ENCODE measurements at places on chromosomes 3 and 15.

- DNase-seq = no peak
Observed at GRCh38 chr3:108862865-108863798, 40.5 kb downstream of the TRAT1 start.

- DNase-seq = no peak
Observed at GRCh38 chr15:74816624-74817369, 4.2 kb downstream of the LMAN1L start.

DNA sequence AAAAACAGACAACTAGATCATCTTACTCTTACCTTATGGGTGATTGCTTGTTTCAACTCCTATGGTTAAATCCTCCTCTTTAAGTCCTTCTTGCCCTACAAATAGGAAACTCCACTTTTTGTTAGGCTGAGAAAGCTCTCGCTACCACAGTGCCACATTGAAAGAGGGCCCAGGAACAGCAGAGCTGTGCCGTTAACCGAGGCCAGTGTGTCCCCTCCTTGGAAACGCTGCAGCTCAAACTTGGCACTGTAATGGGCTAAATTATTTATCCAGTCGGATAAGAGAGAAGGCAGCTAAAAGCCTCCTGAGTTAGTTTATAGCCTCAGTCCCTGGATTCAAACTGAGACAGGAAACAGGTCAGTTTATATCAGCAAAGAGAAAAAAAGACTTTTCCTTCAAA, 46.1 kb downstream of the KBTBD12 start:
- no peak for DNase-seq

DNA sequence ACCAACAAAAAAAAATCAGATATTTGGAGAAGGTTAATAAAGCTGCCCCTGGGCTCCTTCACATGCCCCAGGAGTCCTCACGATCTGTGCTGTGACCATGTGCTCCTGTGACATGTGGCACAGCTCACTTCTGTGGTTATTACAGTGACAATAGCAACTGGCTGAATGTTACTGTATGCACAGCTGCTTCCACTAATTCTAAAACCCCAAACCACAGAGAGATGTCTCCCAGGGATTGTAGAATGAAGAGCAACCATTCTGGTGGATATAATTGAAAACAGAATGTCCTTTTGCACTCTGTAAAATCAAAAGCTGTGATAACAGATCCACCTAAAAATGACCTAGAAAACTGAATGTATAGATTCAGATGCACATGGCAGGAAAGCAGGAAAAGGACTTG, 489.2 kb upstream of the CNTN4 start:
- DNase-seq = no peak

DNA sequence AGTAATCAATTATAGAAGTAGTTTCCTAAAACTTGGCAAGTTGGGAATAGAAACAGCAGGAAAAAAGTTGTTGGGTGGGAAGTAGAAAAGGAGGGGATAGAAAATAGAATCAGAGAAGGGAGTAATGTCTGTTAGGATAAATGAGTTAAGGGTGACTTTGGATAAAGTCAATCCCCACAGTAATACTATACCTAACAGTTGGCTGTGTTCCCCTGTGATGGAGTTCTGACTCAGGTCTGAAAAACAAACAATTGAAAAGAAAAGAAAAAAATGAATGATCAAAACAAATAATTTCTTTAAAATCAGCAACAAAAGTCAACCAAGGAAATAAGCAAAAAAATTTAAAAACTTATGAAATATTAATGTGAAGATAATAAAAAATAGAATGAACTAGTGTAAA, 50.3 kb downstream of the EMC4 start:
- DNase-seq = no peak

DNA sequence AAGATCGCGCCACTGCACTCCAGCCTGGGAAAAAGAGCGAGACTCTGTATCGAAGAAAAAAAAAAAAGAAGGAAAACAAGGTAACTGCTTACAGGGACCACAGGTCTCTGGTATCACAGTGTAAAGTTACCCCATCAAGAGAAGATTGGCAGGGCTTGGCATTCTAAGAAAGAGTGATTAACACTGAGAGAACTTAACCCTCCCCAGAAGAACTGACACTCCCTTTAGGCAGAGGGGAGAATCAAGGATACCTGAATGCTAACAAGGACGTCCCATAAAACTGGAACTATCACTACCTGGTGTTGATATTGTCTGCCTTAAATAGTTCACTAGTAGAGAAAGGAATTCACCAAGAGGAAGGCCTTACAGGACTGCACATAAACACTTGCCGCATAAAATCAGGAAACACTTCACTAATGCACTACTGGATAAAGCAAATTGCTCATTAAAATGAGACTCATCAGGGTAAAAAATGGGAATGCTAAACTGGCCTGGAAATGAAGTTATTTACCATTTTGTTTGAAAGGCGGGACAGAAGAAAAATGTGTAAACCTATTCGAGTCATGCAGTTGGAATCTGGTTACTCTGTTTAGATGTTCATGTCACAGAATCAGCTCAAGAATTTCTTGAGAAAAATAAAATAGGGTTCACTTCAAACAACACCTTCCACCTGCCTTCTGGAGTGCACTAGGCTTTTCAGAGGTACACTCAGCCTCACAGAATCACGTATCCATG, 121.6 kb downstream of the FOXP1 start:
- DNase-seq = no peak

GRCh38 chr3:143247073-143247472, 127.5 kb downstream of the CHST2 start:
- no peak for DNase-seq

- DNase-seq = no peak
Observed at GRCh38 chr15:87734571-87735373, 521.8 kb downstream of the NTRK3 start.

DNA sequence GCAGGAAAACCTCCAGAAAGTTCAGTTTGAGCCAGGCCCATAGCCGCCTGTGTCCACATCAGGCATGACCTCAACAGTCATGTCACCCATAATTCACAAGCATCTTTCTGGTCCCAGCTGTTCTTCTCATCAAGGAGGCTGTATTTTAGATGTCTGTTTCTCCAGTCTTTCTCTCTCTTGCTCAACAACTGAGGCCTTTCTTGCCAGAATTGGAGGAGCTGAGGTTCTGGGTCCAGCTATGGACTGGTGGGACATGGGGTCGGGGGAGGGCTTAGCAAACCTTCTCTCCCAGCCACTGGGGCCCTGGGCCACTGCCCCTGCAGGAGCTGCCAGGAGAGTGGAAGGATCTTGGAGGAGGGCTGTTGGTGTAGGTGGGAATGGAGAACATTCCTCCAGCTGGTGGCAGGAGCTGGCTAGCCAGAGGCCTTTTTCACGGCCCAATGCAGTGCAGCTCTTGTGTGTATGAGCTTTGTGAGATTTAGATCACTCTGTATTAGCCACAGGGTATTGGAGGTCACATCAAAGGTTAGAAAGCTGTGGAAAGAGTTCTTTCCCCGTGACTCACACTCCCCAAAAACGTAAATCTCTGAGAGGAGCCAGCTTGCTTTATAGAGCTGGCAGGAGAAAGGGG, 23.5 kb downstream of the MAGEF1 start:
- DNase-seq = no peak

DNA sequence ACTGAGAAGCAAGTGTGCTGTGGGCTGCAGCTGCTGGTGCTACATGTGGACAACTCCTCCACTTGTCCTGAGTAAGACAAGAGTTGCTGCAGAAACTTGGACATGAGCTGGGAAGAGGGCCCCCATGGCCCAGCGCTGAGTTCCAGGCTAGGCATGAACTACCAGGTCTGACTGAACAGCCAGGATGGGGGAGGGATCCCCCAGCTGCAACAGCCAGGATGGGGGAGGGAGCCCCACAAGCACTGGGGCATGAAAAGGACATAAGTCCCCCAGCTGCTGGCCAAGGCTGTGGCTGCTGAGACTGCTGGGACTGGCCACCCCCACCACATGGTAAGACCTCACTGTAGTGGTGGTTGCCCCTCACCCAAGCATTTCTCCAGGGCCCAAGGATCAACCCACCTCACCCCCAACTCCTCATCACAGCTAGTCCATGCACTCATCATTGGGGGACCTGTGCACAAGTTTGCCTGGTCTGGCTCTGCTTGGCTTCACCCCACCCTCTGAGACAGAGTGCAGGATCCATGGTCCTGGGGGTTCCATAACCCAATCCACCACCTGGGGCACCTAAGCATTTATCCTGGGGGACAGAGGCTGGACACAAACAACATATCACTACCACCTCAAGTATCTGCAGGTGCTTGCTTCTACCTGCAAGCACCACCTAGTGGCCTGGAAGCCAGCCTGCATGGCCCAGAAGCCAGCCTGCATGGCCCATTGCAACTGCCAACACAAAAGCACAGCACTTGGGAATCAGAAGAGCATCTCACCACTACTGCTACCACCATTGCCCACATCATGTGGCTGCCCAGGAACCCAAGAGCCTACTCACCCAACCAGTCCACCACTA, 84.5 kb upstream of the STT3B start:
- DNase-seq = no peak

DNA sequence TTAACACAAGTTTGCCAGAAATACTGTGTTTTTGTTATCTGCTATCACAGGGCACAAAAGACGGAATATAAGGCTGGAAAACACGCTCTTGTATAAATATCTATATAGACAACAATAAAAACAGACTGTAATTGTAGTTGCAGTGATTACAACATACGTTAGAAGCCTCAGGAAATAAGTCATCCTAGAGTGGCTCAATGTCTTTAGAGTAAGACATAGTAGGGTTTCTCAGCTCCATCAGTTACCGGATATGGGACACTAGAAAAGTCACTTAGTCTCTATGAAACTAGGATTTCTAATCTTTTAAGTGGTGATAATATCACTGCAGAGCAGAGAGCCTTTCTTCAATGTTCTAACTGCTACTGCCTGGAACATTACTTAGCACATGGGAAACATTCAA, 208.8 kb downstream of the STAG1 start:
- no peak for DNase-seq

- DNase-seq = no peak
Observed at GRCh38 chr3:126082362-126083137, 1.4 kb downstream of the SLC41A3 start.

GRCh38 chr3:100561459-100562158, 47.8 kb upstream of the ADGRG7 start:
- DNase-seq = no peak

GRCh38 chr15:84864444-84864795, 20.0 kb upstream of the SLC28A1 start:
- DNase-seq = no peak

GRCh38 chr15:53910852-53911251, 67.4 kb upstream of the UNC13C start:
- DNase-seq = no peak

DNA sequence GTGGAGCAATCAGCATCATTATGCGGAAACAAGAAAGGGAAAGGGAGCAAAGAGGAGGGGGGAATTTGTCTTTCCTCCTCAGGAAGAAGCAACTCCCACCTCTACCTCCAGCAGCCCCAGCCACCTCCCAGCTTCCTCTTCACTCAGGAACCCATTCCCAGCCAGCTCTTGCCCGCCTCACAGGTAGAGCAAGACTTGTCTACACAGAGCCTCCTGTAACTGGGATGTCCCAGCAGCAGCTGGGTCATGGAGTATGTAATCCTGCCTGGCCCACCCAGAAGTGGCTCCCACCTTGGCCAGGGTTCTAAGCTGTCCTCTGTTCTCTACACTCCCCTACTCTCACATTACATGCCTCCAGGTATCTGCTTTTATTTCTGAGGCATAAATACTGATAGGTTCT, 14.0 kb downstream of the IGDCC3 start:
- no peak for DNase-seq

GRCh38 chr3:72487078-72487765, 361.0 kb downstream of the SHQ1 start:
- DNase-seq = no peak

DNA sequence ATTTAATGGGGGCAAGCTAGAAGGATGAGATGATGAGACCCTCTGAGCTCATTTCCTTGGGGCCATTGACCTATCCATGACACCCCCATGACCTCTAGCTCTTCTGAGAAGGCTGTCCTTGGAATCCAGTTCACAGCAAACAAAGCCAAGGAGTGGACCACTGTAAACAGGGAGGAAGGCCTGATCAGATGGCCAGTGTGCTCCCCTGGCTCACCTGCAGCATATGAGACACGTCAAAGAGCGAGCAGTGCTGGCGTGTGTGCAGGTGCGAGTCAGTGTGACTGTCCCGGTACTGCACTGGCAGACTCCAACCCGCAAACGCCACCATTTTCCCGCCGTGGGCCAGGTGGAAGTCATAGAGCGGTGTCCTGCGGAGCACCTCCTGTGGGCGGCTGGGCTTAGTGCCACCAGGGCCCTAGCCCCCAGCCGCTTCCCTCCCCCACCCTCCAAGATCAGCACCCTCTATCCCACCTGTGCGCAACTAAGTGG, 339 bp downstream of the AMT start:
- DNase-seq = no peak

GRCh38 chr3:66353530-66353929, 132.7 kb downstream of the SLC25A26 start:
- no peak for DNase-seq

- no peak for DNase-seq
Observed at GRCh38 chr3:56219894-56220805, 248.1 kb downstream of the ERC2 start.

DNA sequence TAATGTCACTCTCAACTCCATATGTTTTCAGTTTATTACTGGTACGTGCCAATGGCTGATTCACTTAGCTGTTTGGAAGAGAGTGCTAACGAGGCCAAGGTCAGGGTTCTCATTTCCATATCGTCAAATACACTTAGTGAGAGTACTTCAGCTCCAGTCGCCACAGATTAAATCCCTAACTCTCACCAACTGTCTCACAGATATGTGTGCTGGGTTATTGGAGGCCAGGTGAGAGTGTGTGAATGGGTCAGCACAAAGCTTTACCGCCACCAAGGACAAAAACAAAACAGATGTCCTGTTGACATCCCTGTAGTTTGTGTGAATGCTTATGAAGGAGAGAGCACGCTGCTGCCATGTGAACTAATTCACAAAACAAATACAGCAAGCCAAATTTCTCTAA, 133.5 kb upstream of the TBL1XR1 start:
- DNase-seq = no peak

- DNase-seq = no peak
Observed at GRCh38 chr3:99087277-99087676, 185.8 kb upstream of the DCBLD2 start.

DNA sequence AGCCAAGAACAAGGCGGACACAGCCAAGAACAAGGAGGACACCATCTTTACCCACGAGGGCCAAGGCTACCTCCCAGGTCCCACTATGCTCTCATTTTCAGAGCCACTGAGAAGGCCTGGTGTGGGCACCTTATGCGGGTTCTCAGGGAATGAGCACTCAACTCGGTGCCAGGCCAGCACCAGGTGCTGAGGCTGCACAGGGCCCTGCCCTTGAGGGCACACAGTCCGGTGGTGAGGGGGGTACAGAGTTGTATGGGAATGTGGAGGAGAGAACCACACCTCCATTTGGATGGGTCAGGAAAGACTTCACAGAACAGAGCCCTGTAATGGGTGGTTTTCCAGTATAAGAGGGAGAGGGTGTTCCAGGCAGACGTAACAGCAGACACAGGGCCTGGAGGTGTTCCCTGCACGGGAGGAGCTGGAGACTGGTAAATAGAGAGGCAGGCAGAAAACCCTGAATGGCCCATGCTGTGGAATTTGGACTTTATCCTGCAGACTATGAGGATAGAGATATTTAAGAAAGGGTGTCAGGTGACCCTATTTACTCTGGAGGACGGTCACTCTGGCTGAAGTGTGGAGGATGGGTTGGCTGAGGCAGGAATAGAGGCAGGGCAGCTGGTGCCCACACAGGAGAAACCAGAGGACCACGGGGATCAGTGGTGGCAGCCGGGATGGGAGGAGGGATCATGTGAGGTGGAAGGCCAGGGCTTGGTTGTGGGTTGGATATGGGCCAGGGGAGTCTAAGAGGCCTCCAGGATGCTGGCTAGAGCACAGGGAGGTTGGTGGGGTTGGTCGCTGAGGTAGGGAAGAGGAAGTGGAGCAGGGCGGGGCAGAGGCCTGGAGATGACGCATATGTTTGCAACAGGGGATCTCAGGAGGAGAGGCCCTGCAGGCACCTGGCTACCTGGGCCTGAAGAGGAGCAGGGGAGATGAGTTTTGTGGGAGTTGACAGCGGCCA, 34.6 kb downstream of the CRABP1 start:
- DNase-seq = no peak

Measured in neuronal stem cell (in vitro differentiated cells).